CD4-positive, alpha-beta T cell treated with Interleukin-21 for 1 hour (primary cell): ENCODE measurements at places on chromosomes 7 and 10.
A peak's percentile ranks its signal among the peaks of the same experiment; 100 is the strongest.

GRCh38 chr10:28444031-28444430 lies 88.9 kb upstream of the WAC start:
- no peak for DNase-seq

- DNase-seq = no peak
These were observed 85.5 kb downstream of the PRTFDC1 start for GRCh38 chr10:24866604-24867583.

- DNase-seq = no peak
These were observed 199.0 kb upstream of the ZMIZ1 start for GRCh38 chr10:78869508-78870454.

GRCh38 chr7:134126146-134126545 lies 994 bp upstream of the LRGUK start:
- DNase-seq = no peak

DNA sequence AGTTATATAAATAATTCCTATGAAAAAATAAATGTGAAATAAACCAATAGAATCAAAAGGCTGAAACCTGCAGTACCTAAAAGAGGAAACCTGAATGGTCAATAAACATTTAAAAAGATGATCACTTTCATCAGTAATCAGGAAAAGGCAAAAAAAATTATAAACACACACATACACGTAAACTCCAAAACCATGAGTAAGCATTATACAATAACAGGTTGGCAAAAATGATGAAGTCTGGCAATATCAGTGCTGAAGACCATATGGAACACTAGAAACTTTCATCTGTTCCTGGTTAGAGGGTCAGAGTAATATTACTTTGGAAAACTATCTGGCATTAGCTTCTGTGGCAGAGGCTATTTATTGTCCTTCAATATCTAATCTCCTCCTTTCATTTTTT lies 38.5 kb downstream of the PTF1A start:
- DNase-seq = no peak

- no peak for DNase-seq
These were observed 21.9 kb upstream of the ANTXRL start for GRCh38 chr10:46264737-46265368.

DNA sequence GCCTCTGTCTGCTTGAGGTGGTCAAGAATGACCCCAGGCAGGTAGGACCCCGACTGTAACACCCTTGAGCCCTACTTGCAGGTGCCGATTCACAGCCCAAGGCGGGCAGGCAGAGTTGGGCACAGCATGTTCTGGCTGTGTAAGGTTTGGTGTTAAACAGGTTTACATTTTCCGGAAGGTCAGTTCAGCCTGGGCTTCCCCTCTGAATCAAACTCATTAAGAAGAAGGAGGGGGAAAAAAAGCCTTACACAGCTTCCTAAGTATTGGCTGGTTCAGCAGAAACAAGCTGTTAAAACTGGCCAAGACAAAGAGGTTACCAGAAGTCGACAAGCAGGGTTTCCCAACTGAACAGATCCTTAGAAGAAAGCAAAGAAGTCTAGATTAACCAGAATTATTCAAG lies 132.7 kb downstream of the PRPF18 start:
- no peak for DNase-seq

- no peak for DNase-seq
These were observed 581.7 kb downstream of the SDK1 start for GRCh38 chr7:3882782-3883181.

DNA sequence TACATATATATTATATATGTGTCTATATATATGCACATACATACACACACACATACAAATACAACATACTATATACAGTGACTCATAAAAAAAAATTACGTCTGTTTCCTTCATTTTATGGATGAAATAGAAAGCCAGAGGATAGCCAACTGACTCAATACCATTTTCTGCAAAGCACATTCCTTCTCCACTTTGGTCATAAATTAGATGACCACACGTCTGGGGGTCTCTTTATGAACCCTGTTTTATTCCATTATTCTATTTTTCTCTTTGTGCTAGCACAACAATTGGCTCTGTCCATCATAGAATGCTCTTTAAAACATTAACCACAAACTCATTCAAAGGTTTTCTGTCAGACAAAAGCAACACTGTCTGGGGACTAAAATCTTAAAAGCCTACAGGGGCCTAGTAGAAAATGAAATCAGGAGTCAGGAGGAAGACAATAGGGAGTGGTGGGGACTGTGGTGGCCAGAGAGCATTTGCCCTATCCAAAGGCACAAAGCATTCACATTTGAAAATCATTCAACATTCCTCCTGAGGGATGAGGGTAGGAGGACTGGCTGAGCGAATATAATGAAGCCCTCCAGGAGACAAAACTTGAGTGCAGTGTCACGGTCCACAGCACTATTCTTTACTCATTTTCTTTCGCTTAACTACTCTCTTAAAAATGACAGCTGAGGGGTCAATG lies 4.3 kb downstream of the CUBN start:
- DNase-seq = no peak

DNA sequence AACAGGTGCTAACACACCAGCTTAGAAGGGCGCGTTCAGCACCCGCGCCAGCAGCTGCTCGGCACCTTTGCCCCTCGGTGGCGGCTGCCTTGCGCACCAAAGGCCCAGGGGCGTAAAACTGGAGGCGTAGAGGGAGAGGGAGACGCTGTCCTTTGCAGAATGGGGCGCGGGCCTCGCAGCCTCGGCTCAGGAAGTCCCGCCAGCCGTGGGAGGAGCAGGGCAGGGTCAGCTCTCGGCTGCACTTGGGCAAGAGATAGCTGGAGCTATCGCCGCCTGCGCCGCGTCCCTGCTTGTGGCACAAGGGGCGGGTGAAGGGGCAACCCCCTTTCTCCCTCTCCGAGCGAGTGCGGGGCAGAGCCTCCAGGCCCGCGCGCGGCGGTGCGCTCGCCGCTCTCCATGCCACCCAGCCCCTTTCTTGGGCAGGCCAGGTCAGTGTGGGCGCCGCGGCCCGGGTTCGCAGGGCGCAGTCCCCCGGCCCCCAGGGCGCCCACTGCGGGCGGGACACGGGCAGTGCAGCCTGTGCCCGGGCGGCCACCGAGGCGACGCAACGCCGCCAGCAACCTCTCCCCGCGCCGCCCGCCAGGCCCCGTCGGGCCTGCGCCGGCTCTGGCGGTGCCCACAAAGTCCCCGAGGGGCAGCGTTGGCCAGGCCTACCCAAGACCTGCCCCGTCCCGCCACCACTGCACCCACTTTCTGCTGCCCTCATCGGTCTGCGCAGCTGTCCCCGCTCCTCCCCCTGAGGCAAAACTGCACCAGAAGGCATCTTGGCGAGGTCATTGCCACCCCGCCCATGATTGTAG lies 4.1 kb downstream of the NEUROD6 start:
- no peak for DNase-seq

- no peak for DNase-seq
These were observed 266.5 kb downstream of the GPR158 start for GRCh38 chr10:25441270-25441669.

DNA sequence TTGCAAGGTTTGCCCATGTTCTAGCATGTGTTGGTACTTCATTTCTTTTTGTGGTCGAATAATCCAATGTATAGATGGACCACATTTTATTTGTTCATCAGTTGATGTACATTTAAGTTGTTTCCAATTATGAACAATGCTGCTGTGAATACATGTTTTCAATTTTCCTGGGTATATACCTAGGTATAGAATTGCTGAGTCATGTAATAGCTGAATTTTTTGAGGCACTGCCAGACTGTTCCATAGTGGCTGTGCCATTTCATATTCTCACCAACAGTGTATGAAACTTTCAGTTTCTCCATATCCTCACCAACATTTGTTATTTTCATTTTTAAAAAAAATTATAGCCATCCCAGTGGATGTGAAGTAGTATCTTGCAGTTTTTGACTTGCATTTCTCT lies 90.5 kb downstream of the EZH2 start:
- no peak for DNase-seq

DNA sequence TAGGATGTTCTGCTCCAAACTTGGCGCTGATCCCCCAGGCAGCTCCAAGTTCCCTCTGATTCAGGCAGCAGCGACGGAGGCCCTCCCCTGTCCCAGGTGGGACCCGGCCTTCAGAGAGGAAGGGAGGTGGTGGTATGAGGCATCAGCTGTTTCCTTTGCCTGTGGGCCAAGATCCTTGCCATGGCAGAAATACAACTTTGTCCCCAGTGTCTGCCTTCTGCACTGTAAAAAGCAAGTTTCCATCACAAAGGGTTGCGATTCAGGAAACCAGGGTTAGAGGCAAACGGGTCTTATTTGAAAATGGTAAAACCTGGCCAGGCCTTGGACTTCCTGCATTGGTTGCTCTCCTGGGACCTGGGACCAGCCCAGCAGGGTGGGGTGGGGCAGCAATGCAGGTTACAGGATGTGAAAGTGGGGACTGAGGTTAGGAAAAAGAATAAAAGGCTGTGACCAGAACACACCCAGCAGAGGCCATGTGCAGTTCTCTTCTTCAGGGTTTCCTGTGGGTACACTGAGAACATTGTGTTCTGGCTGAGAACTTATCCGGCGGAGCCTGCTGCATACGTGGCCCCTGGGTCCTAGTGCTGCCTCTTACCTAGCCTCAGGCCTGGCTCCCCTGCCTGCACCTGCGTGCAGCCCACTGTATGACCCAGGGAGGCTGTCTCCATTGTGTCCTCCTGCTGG lies 25.1 kb upstream of the DDIT4 start:
- peak; percentile 85 for DNase-seq

GRCh38 chr7:44534501-44534900 lies 6.6 kb downstream of the NPC1L1 start:
- peak; percentile 46 for DNase-seq

DNA sequence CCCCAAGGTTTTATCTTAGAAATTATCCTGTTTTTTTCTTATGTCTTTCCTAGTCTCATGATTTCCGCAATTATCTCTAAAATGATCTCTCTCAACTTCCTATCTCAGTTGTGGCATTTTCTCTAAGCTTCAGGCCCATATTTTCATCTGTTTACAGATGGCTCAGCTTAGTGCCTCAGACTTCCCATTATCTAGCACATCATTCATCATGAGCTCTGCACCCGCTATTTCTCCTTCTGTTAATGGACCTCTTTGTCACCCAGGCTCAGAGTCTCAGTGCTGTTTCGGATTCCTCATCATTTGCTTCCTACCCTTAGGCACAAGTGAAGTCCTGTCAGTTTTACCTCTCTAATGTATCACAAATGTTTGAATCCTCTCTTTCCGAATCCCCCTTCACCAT lies 84.1 kb downstream of the BMPR1A start:
- no peak for DNase-seq

DNA sequence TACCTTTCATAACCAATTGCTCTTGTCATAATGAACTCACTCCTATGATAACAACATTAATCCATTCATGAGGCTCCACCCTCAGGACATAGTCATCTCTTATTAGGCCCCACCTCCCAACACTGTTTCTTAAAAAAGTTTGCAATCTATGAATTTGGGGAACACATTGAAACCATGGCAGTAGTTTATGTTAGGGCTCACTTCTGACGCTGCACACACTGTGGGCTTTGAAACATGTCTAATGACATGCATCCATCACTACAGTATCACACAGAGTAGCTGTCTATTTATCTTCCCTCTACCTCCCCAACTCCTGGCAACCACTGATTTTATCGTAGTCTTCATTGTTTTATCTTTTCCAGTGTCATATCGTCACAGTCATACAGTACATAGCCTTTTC lies 299.8 kb downstream of the GLRX3 start:
- no peak for DNase-seq

DNA sequence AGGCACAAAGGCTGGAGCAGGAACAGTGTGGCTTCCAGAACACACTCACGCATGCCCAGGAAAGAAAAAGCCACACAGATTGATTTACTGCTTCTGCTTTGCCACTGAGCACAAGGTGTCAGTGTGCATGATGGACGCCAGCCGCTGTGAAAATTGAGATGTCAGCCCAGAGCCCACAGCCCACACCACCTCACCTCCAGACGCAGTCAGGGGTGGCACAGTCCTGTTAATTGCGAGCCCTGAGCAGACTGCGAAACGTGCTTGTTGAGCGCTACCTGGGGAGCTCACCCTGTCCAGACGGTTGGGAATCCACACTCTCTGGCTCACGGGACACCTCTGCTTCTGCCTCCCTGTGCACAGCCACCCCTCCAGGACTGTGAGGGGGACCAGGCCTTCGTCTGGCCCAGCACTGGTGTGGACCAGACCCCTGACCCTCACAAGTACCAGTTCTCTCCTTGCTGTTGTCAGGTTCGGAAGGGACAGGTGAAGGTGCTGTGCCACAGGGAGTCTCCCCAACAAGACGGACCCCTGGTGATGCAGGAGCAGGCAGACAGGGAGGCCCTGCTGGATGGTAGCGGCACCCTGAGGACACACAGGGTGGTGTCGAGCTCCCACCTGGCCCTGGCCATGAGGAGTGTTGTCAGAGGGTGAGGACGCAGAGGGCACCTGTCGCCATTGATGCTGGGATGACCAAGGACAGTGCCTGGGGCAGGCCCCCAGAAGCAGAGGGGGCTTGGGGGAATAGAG lies 15.3 kb downstream of the RASGEF1A start:
- DNase-seq = no peak

- no peak for DNase-seq
These were observed 1.6 kb downstream of the FAM133B start for GRCh38 chr7:92588561-92588960.

DNA sequence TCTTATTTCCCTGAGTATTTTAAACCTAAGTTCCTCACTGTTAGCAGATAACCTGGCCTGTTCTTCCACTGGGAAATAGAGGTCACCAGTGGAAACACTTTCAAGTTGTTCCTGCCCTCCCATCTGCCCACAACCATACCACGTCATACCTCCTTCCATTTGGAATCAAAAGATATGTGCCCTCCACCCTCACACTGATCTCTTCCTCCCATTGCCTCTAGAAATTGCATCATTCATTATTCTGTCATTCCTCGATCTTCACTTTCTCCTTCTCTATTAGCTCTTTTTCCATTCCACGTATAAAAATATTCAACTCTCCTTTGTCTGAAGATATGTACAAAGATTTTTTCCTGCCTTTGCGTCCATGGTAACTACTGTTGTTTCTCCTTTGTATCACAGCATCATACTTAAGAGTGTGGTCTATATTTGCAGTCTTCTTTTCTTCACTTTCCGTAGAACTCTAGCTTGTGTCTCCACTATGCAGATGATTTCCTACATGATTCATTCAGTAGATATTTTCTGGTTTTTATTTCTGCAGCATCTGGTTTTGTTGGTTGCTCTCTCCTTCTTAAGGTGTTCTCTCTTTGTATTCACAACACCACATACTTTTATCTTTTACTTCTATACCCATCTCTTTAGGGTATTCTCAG lies 312.3 kb downstream of the REEP3 start:
- DNase-seq = no peak

DNA sequence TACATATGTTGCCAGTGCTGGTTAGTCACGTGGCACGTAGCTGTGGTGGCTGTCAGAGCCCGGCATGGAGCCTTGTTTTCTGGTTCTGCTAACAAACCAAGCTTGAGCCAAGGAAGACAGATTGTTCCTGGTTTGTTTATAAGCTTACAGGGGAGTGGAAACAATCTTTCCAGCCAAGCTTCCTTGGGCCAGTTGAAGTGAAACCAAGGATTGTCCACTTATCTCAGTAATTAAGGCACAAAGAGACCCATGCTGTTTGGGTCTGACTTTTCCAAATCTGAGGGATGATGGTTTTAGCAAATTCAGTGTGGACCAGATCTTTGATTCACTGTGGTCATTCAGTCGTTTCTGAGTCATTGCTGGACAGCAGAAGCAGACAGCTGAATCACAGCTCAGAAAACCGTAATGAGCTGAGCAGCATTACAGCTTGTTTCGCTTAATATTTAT lies 297.3 kb upstream of the COBL start:
- DNase-seq = no peak
